ENCODE measurements at places on chromosomes 7 and 10. TPM values are rescaled to one million over a fixed set of nuclear protein-coding genes. Genes with fewer than 3 reads are reported as not detected.

- H3K27me3 ChIP-seq = no peaks in the 10 kb centered on the region
- no peak overlapping the region for H3K27ac ChIP-seq
- H3K4me3 ChIP-seq = no peak overlapping the region
- no peak for DNase-seq
These were observed 10.9 kb downstream of the RBP3 start for GRCh38 chr10:47359101-47359500.

GRCh38 chr10:18297659-18298058 lies 157.4 kb downstream of the CACNB2 start:
- peaks cover 8% of the 10 kb centered on the region for H3K27me3 ChIP-seq
- no peak overlapping the region for H3K4me3 ChIP-seq
- no peaks in the 10 kb centered on the region for H3K4me1 ChIP-seq
- no peak for DNase-seq
- no peaks in the 10 kb centered on the region for H3K36me3 ChIP-seq
- no peak overlapping the region for H3K27ac ChIP-seq

- no peak overlapping the region for H3K27ac ChIP-seq
- no peaks in the 10 kb centered on the region for H3K4me1 ChIP-seq
- DNase-seq = no peak
- H3K27me3 ChIP-seq = no peaks in the 10 kb centered on the region
- no peak overlapping the region for H3K4me3 ChIP-seq
- no peaks in the 10 kb centered on the region for H3K36me3 ChIP-seq
These were observed 511.4 kb upstream of the GALNT17 start for GRCh38 chr7:70620333-70621055.

DNA sequence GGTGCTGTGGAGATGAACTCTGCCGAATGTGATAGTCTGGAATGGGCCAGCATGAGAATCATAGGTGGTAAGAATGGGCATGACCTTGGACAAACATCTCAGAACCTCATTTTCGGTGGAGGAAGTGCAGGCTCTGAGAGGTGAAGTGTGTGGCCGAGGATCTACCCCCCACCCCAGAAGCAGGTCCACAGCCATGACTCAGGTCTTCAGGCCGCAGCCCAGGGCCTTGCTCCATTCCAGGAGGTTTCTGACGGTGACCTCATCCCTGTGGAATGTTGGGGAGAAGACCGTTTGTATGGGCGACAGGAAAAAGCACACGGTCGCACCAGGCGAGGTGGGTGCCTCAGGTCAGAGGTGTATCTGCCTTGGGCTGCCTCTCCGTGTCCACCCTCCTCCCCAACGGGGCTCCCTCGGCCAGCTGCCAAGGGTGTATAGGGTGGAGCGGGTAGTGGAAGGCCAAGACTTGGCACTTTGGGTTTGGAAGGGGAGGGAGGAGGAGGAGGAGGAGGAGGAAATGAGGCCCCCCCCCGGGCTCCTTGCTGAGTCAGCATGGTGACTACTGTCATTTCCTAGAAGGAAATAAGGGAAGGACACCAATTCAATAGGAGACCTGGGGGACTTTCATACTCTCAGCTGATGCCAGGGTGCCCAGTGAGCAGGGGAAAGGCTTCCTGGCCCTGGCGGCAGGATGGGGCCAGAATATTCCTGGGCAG lies 168.0 kb upstream of the RHEB start:
- H3K27me3 ChIP-seq = no peaks in the 10 kb centered on the region
- H3K27ac ChIP-seq = no peak overlapping the region
- no peak overlapping the region for H3K4me3 ChIP-seq
- H3K4me1 ChIP-seq = peaks cover 12% of the 10 kb centered on the region

GRCh38 chr10:97540669-97541500 lies 31.7 kb upstream of the ANKRD2 start:
- peaks cover 17% of the 10 kb centered on the region for H3K4me1 ChIP-seq
- H3K27ac ChIP-seq = no peak overlapping the region
- no peaks in the 10 kb centered on the region for H3K36me3 ChIP-seq
- H3K27me3 ChIP-seq = no peaks in the 10 kb centered on the region

DNA sequence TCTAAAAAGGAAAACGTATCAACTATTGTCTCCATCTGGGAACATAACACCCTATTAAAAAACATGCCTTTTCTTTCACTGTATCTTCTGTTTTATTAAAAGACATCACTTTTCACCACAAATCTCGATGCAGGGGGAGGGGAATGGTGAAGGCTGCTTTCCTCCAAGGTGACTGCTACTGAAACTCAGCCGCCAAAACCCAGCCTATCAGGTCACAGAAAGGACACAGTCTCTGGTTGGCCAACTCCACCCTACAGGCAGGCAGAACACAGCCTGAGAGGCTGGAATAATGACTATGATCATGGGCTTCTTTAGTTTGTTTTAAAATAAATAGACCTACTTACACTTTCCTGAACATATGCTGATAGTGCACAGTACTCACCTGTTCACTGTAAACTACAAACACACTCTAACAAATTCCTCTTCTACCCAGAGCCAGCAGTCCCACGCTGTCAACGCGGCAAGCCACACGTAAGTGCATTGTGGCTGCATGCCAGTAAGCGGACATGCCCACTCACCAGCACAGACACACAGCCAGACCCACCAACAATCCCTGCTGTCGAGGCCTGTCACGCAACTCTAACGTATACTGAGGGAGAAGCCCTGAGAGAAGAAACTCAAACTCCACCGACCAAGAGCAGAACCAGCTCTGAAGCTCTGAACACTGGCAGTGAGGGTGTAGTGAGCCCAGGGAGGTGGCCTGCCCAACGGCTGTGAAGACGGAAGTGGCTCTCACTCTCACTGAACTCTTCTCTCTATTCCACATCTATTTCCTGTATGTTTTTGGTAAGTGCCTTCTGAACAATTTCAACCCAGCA lies 41.8 kb downstream of the NCAPG2 start:
- no peak for DNase-seq
- H3K27ac ChIP-seq = no peak overlapping the region
- H3K4me1 ChIP-seq = no peaks in the 10 kb centered on the region
- no peaks in the 10 kb centered on the region for H3K27me3 ChIP-seq
- H3K36me3 ChIP-seq = peaks cover 52% of the 10 kb centered on the region

DNA sequence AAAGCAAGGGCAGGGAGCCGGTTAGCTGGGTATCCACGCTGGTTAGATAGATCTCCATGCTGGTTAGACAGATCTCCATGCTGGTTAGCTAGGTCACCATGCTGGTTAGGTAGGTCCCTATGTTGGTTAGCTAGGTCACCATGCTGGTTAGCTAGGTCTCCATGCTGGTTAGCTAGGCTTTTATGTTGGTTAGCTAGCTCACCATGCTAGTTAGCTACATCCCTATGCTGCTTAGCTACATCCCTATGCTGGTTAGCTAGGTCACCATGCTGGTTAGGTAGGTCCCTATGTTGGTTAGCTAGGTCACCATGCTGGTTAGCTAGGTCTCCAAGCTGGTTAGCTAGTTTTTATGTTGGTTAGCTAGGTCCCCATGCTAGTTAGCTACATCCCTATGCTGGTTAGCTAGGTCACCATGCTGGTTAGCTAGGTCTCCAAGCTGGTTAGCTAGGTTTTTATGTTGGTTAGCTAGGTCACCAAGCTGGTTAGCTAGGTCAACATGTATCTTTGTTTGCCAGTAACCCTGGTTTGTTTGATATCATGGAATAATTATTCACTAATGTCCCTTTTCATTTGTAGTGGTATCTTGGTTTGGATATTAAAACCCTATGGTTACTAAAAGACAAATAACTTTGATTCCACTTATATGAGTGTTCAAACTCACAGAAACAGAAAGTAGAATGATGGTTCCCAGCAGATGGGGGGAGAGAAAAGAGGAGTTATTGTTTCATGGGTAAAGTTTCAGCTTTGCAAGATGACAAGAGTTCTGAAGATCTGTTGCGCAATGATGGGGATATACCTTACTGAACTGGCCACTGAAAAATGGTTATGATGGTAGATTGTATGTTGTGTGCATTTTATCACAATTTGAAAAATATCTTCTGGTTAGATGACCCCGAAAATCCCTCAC lies 136.2 kb downstream of the PRPF18 start:
- no peaks in the 10 kb centered on the region for H3K36me3 ChIP-seq
- H3K27me3 ChIP-seq = peaks cover 11% of the 10 kb centered on the region
- H3K4me1 ChIP-seq = peaks cover 19% of the 10 kb centered on the region

DNA sequence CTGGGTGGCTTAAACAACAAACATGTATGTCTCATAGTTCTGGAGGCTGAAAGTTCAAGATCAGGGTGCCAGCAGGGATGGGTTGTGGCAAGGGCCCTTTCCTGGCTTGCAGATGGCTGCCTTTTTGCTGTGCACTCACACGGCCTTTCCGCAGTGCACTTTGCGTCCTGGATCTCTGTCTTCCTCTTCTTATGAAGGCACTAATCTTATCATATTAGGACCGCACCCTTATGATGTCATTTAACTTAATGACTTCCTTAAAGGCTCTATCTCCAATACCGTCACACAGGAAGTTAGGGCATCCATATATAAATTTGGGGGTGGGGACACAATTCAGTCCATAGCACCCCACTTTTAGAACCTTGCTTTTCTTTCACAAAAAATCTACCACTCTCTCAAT lies 255.2 kb downstream of the SNX13 start:
- no peaks in the 10 kb centered on the region for H3K27me3 ChIP-seq
- no peaks in the 10 kb centered on the region for H3K4me1 ChIP-seq
- H3K36me3 ChIP-seq = no peaks in the 10 kb centered on the region
- no peak overlapping the region for H3K4me3 ChIP-seq

- H3K27me3 ChIP-seq = no peaks in the 10 kb centered on the region
- no peaks in the 10 kb centered on the region for H3K36me3 ChIP-seq
- peaks cover 35% of the 10 kb centered on the region for H3K4me1 ChIP-seq
- H3K27ac ChIP-seq = no peak overlapping the region
These were observed 17.7 kb upstream of the ASB4 start for GRCh38 chr7:95467912-95468607.

DNA sequence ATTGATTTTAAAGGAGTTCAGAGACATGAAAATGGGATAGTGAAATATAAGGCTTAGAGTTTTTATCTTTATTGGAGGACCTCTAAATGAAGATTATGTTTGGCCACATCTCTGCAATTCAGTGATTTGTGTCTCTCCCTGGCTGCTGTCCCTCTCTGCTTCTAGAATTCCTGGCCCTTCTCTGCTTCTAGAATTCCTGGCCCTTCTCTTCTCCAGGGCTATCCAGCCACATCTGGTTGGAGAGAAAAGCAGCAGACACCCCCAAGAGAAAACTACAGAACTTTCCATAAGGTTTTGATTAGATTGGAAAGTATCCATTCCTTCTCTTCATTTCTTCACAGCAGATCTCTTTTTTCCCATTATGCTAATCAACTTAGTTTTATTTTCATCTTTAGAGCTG lies 135.5 kb downstream of the NPY start:
- H3K27me3 ChIP-seq = no peaks in the 10 kb centered on the region
- no peak overlapping the region for H3K4me3 ChIP-seq
- H3K36me3 ChIP-seq = no peaks in the 10 kb centered on the region

DNA sequence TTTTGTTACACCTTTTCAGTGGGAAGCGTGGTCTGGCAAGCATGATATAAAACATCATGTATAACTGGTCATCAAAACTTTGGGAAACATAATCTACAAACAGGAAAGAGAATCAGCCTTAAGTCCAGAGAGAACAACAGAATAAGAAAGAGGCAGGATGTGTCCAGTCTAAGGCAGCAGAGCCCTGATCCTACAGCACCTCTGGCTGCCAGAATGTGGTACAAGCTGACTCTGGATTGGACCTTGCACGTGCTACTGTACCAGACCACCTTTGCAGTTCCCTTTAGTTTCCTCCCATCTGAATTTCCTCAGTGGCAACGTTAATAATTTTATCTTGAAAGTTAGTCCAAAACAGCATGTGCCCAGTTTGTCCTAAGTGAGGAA lies 824.6 kb upstream of the IGFBP3 start:
- H3K36me3 ChIP-seq = no peaks in the 10 kb centered on the region
- no peak overlapping the region for H3K27ac ChIP-seq
- H3K4me1 ChIP-seq = no peaks in the 10 kb centered on the region
- H3K4me3 ChIP-seq = no peak overlapping the region

DNA sequence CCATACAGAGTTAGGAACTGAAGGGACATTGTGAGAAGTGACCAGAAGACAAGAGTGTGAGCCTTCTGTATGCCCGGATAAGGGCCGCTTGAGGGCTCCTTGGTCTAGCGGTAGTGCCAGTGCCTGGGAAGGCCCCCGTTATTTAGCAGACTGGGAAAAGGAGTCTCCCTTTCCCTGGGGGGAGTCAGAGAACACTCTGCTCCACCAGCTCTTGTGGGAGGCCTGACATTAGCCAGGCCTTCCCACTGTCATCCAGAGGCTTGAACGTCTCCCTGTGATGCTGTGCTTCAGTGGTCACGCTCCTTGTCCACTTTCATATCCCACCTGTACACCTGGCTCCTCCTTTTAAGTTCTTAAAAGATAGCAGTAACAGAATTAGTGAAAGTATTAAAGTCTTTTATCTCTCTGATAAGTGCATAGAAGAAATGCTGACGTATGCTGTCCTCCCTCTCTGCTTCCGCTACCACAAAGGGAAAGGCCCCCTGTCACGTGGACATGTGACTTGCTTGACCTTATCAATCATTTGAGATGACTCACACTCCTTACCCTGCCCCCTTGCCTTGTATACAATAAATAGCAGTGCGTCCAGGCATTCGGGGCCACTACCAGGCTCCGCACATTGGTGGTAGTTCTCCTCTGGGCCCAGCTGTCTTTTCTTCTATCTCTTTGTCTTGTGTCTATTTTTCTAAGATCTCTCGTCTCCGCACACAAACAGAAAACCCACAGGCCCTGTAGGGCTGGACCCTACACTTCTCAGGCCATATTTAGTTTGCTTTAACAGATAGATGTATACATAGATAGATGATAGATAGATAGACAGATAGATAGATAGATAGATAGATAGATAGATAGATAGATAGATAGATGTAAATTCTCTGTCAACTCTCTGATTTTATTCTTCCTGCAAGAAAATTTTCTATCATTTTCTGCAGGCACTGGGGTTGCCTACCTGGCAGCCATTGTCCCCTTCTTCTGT lies 131.5 kb upstream of the JCAD start:
- peaks cover 35% of the 10 kb centered on the region for H3K4me1 ChIP-seq
- DNase-seq = no peak
- no peaks in the 10 kb centered on the region for H3K27me3 ChIP-seq
- H3K27ac ChIP-seq = no peak overlapping the region
- no peak overlapping the region for H3K4me3 ChIP-seq
- H3K36me3 ChIP-seq = no peaks in the 10 kb centered on the region

DNA sequence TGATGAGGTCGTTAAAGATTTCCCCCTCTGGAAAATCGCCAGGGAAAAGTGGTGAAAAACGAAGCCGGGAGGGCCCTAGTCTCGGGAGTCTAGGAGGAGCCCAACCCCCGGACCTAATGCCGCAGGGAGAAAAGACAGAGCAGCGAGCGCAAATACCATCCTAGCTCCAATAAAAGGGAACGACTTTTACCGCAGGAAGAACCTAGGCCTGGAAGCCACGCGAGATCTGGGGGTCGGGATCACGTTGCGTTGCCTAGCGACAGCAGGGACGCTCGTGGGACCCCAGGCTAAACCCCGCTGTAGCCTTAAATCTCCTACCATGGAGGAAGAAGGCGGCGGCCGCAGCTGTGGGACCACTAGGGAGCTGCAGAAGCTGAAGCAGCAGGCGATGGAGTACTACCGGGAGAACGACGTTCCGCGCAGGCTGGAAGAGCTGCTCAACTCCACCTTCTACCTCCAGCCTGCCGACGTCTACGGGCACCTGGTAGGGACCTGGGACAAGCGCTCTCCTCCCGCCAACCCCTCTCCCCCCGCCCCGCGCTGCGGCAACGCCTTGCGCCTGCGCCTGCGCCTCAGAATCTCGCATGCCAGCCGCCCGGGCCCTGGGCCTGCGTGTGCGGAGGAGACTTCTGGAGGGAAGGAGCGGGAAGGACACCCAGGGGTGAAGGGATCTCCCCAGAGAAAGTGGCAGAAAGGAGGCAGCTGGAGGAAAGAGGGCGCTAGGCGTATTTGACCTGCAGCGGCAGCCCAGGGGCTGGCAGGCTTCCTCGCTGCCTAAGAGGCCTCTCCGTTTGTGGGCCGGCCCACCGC lies at the start of gene ENO4:
ENO4 (plus strand) TSS at position 252 of the 810 bp plus-strand sequence; CDS start at position 320, 68 bp downstream.
- H3K27me3 ChIP-seq = peaks cover 36% of the 10 kb centered on the region
- no peaks in the 10 kb centered on the region for H3K36me3 ChIP-seq
- DNase-seq = peak; percentile 58
- H3K4me3 ChIP-seq = peak within 1 kb of the TSS; percentile 56
- no peaks in the 10 kb centered on the region for H3K4me1 ChIP-seq

DENND2A gene
- total RNA-seq = not detected

PBLD gene
- 3.1 TPM for total RNA-seq

NODAL gene
- total RNA-seq = not detected

All from HepG2 (cell line).